Activated naive CD4-positive, alpha-beta T cell treated with anti-CD3 and anti-CD28 coated beads for 36 hours (primary cell): ENCODE measurements at places on chromosomes 7 and 10. TPM values are rescaled to one million over a fixed set of nuclear protein-coding genes. Genes with fewer than 3 reads are reported as not detected.

Gene FAM25A
- not detected for total RNA-seq

Gene BUB3
- 307 TPM for total RNA-seq

DNA sequence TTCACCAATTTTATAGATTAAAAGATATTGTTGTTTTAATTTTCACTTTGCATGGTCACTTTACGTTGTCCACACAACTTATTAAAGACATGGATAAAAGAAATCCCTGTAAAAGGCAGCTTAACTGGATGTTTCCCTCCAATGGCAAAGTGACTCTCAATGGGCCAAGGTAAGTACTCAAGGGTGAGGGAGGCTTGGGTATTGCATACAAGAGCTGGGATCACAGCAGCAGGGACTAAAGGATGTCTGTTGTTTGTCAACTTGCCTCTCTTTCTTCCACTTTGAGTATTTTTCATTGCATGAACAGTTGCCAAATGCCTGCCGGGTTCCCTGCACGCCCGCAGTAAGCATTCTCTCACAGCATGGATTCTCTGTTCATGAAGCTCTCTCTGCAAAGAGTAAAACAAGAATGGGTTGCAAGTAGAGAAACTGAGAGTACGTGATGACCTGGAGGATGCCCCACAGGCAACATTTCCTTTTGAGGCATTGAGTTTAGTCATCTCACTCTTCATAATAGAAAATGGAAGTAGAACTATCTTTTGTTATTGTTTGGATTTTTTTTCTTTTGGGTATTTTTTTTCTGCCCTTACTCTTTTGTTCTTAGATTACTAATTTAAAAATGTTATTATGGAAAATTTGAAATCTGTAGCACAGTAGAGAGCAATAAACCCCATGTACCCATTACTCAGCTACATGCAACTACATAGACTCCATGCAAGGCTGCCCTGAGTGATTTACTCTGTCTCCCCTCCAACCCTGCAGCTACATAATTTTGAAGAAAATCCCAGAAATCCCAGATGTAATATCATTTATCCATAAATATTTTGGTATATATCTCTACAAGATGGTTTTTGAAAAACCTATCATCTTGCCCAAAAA is 26.3 kb downstream of the GPR141 start:
- no peaks in the 10 kb centered on the region for H3K4me1 ChIP-seq
- H3K27ac ChIP-seq: no peak overlapping the region
- no peaks in the 10 kb centered on the region for H3K36me3 ChIP-seq
- H3K27me3 ChIP-seq: peaks cover 7% of the 10 kb centered on the region

DNA sequence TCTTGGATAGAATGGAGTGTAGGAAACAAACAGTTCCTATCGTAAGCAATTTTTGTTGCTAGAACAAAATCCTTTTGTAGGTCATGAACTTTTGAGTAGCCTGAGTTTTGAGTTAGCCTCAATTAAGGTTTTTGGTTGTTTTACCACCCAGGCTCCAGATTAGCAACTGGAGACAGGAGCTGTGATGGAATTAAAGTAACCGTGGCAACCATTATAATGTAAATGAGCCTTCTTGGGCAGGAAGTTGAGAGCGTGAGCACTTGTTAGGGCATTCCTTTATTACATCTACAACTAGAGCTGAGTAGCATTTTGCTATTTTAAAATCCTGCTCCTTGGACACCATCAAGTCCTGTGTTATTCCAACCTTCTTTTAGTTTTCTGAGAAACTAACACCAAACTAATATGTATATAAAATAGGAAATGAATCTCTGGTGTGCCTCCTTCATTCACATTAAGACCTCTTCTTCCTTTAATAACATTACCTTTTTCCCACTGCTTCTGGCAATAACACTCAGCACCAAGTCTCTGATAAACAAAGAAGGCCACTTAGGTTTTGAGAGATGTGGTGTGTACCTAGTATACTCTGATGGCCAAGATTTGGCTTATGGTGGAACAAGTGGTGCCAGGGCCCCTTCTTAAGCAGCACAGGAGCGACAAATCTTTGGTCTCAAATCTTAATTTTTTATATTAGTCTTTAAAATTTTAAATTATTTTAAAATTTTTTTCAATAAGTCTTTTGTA is 34.0 kb downstream of the AHCYL2 start:
- H3K27me3 ChIP-seq: no peaks in the 10 kb centered on the region
- H3K4me1 ChIP-seq: peaks cover 32% of the 10 kb centered on the region
- no peak overlapping the region for H3K4me3 ChIP-seq

Gene DGKI
- total RNA-seq: 2.0 TPM

GRCh38 chr10:96830511-96831199 is 1.4 kb upstream of the LCOR start:
- peak; percentile 92 for DNase-seq
- peaks cover 2% of the 10 kb centered on the region for H3K36me3 ChIP-seq
- peaks cover 31% of the 10 kb centered on the region for H3K4me1 ChIP-seq
- peak overlapping the region; percentile 44 for H3K27ac ChIP-seq
- H3K4me3 ChIP-seq: peak overlapping the region; percentile 87

DNA sequence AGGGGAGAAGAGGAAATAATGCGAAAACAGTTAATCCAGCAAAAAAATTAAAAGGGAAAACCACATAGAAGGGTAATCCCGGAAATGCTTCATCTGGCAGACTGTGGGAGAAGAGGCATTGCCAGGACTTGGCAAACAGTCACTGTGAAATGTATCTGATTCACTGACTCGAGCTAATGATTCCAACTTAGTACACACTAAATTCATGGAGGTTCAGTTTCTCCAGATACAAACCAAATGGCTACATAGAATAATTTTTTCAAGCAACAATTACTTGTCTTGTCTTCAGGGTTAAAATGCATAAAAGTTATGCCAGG is 36.4 kb downstream of the GDI2 start:
- H3K36me3 ChIP-seq: peaks cover 38% of the 10 kb centered on the region
- no peaks in the 10 kb centered on the region for H3K27me3 ChIP-seq
- H3K4me3 ChIP-seq: no peak overlapping the region
- no peak for DNase-seq

- no peaks in the 10 kb centered on the region for H3K4me1 ChIP-seq
- no peaks in the 10 kb centered on the region for H3K36me3 ChIP-seq
These were observed 72.3 kb upstream of the SP8 start for GRCh38 chr7:20858951-20859350.

DNA sequence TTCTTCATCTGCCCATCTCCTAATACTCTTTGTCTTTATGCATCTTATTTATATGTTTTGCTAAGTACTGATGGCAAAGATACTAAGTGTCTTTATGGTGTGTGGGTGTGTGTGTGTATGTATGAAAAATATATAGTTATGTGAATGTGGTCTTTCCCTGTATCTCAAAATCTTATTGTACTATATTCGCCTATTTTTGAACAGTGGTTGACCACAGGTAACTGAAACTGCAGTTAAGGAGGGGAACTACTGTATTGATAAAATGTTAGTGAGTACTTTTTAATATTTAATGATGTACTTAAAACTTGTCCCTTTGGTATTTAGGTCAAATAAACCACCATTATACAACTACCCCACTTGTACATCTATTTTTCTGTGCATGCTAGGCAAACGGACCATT is 85.9 kb downstream of the ADD3 start:
- H3K27me3 ChIP-seq: no peaks in the 10 kb centered on the region
- no peak overlapping the region for H3K4me3 ChIP-seq
- H3K27ac ChIP-seq: no peak overlapping the region
- H3K4me1 ChIP-seq: peaks cover 76% of the 10 kb centered on the region
- peaks cover 7% of the 10 kb centered on the region for H3K36me3 ChIP-seq
- DNase-seq: no peak

Gene LIPM
- total RNA-seq: not detected

- peaks cover 2% of the 10 kb centered on the region for H3K27me3 ChIP-seq
- no peak for DNase-seq
- no peaks in the 10 kb centered on the region for H3K36me3 ChIP-seq
These were observed 47.5 kb upstream of the AGR3 start for GRCh38 chr7:16929146-16929762.

DNA sequence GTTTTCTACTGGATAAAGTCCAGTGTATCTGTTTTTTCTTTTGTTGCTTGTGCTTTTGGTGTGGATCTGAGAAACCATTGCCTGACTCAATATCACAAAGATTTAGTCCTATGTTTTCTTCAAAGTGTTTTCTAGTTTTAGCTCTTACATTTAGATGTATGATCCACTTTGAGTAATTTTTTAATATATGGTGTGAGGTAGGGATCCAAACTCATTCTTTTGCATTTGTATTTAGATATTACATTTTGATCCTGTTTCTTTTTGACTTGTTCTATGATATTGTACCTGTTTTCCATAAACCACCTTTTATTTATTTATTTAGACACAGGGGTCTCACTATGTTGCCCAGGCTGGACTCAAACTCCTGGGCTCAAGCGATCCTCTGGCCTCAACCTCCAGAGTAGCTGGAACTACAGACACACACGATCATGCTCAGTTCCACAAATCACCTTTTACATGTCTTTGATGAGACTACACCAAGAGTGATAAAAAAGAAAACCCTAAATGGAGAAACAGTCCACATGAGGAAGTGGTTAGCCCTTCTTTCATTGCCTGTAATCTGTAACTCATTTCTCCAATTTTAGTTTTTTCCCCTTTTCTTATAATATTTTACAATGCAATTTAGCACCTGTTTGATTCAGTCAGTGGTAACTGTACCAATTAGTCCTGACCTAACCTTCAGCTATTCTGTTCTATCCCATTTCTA is 86.0 kb downstream of the SLC37A3 start:
- DNase-seq: no peak
- H3K4me1 ChIP-seq: peaks cover 13% of the 10 kb centered on the region
- peaks cover 5% of the 10 kb centered on the region for H3K36me3 ChIP-seq
- H3K27me3 ChIP-seq: no peaks in the 10 kb centered on the region
- no peak overlapping the region for H3K4me3 ChIP-seq

DNA sequence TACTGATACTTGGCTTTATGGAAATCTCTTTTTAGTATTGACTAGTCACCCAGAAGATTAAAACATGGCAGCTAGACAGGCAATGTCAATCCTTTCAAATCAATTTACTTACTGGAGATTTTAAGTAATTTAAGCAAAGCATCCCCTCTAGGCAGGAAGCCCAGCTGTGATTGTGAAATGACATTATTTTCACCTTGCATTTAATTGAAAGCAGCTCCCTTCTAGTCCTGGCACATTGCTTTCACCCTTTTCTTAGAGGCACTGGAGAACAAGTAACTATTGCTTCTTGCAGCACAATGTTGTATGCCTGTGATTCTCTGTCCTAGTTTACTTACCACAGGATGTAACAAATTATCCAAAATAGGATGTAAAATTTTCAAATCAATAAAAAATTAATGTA is 13.3 kb downstream of the ST7 start:
- no peak overlapping the region for H3K4me3 ChIP-seq
- H3K27me3 ChIP-seq: peaks cover 2% of the 10 kb centered on the region
- H3K4me1 ChIP-seq: peaks cover 2% of the 10 kb centered on the region

- H3K27ac ChIP-seq: no peak overlapping the region
- H3K27me3 ChIP-seq: no peaks in the 10 kb centered on the region
- peaks cover 45% of the 10 kb centered on the region for H3K4me1 ChIP-seq
- H3K36me3 ChIP-seq: peaks cover 11% of the 10 kb centered on the region
- no peak for DNase-seq
These were observed 127.0 kb downstream of the SRPK2 start for GRCh38 chr7:105261689-105262088.

DNA sequence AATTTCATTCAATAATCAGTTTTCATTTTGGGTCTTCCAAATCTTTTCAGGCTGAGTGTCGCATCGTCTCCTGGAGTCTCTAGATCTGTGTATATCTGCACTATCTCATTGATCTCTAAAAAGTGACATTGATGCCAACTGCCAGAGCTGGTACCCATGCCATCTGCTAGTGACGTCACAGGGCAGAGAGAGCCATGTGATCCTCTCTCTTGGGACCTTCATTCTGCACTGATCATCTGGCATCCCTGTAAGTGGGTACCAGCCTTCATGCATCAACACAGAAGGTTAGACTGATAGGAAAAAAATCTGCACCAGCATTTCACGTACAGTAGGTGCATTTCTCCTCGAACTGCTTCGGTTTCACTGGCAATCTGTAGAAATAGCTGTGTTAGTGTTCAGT is at the start of gene NEUROD6:
Gene NEUROD6 (minus strand): TSS at position 124 of the 400 bp plus-strand sequence. CDS start 1,458 bp downstream, outside the sequence.
- H3K36me3 ChIP-seq: no peaks in the 10 kb centered on the region
- H3K4me3 ChIP-seq: no peak within 1 kb of the TSS
- H3K27me3 ChIP-seq: peaks cover 19% of the 10 kb centered on the region
- no peak within 1 kb of the TSS for H3K27ac ChIP-seq
- no peaks in the 10 kb centered on the region for H3K4me1 ChIP-seq

Gene TRIM56
- total RNA-seq: 41.4 TPM

GRCh38 chr7:73967832-73968290 is 60.1 kb upstream of the ELN start:
- H3K4me1 ChIP-seq: no peaks in the 10 kb centered on the region
- DNase-seq: no peak
- no peaks in the 10 kb centered on the region for H3K27me3 ChIP-seq
